ENCODE measurements at places on chromosomes 3 and 15.

DNA sequence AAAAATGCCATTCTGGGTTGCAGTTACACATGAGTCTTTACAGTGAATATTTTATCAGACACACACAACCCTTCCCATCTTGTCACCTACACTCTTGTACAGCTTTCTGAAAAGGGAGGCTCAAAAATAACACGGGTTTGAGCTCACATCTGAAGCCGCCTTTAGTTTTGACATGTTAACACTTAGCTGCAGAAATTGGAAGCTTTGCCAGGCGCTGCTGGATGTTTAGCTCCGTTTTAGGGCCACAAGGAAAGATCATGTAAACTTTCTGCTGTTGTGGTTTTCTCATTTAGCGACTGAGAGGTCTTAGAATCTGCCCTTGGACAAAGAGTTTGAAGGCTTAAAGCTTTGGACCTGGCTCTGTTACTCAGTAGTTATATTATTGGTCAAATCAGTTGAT, 120.1 kb downstream of the OXNAD1 start:
- DNase-seq: no peak

DNA sequence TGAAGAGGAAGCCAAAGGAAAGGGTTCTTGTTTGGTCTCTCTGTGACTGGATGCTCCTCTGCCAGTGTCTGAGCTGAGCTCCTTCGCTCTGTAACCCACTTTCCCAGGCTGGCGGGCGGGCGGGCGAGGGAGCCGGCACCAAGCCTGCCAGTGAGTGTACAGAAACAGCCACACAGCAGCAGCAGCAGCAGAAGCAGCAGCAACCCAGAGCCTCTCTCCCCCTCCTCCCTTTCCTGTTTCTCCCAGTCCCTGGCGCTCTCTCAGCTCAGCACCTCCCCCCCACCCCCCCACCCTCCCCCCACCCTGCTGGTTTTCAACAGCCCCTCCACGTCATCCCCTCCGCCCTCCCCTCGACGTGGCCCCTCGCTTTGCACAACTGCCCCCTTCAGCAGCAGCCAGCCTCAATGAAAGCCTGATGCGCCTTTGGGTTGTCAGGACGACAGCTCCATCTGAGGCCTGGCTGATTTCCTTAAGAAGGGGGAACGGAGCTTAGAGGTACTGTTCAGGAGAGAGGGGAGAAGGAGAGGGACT, at the start of gene LSAMP:
Gene LSAMP, minus strand, starts transcription at position 177 of the 531 bp plus-strand sequence.
- no peak for DNase-seq

GRCh38 chr3:157311633-157312375, 124.8 kb upstream of the PTX3 start:
- no peak for DNase-seq

GRCh38 chr15:63401078-63401477, 19.4 kb upstream of the CA12 start:
- DNase-seq: no peak

DNA sequence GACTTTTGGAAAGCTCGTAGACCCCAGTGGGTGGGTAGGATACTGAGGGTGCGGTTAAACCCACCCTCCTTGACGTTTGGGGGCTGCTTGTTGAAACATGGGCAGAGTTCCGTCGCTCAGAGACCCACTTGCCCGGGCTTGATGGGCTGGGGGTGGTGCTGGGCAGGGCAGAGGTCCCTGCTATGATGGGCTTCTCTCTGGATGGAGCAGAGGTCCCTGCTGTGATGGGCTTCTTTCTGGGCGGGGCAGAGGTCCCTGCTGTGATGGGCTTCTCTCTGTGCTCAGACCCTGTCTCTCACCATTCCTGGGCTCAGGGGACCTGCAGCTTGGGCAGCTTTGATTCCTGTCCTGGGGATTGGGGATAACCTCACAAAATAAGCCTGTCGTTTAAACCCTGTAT, 45.2 kb downstream of the FBLN2 start:
- DNase-seq: no peak

DNA sequence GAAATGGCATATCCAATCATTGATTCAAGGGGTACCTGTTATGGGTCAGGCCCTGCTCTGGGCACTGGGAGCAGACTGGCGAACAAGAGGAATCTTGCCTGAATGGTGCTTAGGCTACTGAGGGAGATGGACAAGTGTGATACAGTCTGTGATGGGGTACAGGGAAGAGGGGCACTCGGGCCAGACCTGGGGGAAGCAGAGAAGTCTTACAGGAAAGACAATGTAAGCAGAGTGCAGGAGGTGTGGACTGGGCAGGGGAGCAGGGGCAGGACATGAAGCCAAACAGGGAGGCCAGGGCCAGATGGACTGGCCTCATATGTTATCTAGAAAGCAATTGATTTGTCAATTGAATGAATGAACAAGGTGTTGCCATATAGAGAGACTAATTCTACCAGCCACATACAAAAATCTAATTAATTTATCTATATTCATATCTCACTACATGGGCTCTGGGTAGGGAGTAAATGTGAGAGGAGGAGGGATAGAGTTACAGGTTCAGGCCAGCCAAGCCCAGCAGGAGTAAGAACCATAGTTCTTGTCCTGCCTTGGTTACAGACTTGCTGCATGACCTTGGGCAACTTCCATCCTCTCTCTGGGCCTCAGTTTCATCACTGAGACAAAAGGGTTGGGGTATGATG, 3.6 kb upstream of the IGDCC4 start:
- DNase-seq: no peak

DNA sequence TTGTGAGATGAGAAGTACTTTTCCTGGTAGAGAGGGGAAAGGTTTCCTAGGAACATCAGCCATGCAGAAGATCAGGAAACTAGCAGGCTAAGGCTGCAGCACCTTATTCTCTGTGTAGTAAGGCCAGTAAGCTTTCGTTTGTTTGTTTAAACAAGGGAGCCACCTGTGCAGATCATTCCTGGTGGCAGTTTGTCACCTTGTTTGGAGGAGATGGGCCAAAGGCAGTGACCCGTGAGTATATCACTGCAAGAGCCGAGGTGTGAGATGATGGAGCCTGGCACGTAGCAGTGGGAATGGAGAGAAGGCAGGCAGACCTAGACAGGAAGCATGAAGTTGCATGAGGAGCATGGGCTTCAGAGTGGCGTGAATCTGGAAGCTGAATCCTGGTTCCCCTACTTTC, 19.6 kb downstream of the ATG7 start:
- no peak for DNase-seq

GRCh38 chr15:59946084-59946483, 58.0 kb upstream of the FOXB1 start:
- no peak for DNase-seq

GRCh38 chr3:136305879-136306278, 55.7 kb downstream of the PCCB start:
- DNase-seq: no peak

DNA sequence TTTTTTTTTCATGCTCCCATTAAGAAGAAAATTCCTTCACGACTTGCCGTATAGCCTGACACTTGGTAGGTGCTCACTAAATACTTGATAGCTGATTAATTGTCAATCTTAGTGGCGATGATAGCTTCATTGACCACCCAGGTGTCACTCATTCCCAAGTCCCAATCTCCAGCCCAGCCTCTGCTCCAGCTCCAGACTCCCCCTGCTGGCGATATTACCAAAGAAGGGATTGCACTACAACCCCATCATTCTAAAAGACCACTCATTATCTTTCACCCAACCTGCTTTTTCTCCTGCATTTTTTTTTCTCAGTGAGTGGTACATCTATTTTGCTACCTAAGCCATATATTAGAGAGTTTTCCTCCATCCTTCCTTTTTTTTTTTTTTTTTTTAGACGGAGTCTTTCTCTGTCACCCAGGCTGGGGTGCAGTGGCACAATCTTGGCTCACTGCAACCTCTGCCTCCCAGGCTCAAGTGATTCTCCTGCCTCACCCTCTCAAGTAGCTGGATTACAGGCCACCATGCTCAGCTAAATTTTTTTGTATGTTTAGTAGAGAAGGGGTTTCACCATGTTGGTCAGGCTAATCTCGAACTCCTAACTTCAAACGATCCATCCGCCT, 19.5 kb upstream of the COMMD2 start:
- no peak for DNase-seq

- DNase-seq: no peak
Measured at GRCh38 chr3:32978331-32978730, 26.9 kb downstream of the CCR4 start.
